ENCODE measurements at places on chromosomes 11 and 22.

DNA sequence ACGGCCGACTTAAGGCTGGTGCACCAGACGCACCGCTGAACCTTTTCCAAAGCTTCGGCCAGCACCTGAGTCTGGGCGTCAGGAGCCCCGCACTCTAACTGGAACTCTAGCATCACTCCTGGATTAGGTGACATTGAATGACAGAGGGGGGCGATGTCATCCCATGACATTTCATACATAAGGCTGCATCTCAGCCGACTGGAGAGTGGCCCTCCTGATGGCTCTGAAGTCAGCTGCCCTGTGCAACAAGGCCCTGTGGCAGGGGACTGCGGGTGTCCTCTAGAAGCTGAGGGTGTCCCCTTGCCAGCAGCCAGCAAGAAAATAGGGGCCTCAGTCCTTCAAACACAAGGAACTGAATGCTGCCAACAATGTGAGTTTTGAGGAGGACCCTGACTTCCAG is 10.1 kb upstream of the FADS3 start:
- DNase-seq = no peak

DNA sequence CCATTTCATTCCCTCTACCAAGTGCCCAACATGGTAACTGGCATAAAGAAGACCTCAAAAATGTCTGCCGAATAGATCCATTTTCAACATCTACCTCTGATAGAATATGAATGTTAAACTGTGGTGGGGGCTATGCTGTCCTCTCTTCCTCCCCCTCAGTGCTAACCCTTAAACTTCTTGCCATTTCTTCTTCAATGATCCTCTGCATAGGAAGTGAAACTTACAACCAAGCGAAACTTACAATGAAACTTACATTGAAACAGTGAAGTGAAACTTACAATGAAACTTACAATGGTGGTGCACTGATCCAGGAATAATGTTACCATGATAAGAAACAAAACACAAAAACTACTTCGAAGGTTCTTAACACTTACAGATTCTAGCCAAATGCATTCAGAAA is 4.7 kb downstream of the RTCB start:
- DNase-seq = no peak

DNA sequence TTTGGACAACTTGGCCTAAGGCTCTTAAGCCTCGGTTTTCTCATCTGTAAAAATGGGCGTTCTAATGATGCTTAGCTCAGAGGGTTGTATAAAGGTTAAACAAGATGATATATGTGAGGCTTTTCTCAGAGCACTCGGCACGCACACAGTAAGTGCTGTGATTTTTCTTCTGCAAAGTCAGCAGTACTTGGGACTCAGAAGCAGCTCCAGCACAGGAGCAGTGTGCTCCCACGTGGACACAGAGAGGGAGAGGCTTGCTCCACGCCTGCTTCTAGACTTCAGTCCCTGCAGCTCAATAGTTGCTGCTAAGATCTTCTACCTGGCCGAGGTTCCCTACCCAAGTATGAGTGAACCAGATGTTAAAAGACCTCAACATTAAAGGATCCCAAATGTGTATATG is 39.9 kb upstream of the PHF21A start:
- no peak for DNase-seq

GRCh38 chr22:20792221-20792965 is 18.5 kb downstream of the SERPIND1 start:
- no peak for DNase-seq

- no peak for DNase-seq
Observed at GRCh38 chr11:95592471-95592870, 197.1 kb downstream of the FAM76B start.

DNA sequence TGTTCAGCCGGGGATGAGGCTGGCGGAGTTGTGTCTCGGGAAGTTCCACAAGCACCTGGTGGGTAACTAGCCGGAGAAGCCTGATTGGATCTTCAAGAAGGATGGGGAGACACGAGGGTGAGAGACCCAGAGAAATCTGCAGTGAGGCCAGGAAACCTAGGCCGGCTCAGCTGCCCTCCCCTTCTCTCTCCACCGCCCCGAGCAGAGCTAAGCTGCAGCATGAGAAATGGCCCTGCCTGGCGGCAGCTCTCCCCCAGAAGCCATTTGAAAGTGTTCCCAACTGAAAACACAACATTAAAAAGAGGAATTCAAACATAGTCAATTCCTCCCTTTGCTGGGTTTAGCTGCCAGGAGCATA is 77.8 kb upstream of the SHISAL1 start:
- no peak for DNase-seq

DNA sequence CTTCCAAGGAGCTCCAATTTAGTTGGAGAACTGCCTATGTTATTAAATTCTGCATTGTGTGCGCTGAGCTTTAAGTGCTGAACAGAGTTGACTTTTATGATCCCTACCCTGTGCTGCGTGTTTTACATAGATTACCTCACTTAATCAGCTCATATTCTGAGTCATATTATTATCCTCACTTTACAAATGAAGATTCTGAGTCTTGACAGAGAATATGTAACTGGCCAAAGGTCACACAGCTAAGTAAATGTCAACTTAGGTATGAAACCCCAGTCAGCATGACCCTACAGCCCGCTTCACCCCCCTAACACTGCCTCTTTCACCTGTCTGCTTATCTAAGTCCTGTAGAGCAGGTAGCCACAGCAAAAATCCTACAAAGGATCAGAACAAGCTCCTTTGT is 19.8 kb upstream of the TMPRSS5 start:
- DNase-seq = no peak

GRCh38 chr11:93718057-93718563 is 23.2 kb downstream of the TAF1D start:
- no peak for DNase-seq

DNA sequence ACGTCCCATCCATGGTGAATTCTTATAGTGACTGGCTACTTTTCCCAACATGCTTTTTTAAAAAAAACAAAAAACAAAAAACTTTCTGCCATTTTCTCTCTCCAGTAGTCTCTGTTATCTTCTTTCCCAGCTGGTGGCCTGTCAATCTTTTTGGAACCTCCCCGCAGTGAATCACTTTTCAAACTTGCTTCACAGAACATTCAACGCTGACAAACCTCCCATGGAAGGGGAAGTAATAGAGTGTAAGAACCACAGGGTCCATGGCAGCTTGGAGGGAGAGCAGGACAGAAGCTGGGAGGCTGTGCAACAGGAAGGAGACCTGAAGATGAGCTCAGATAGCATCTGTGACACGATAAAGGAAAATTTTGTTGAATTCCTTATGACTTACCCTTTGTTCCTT is 9.8 kb upstream of the CECR2 start:
- DNase-seq = no peak

DNA sequence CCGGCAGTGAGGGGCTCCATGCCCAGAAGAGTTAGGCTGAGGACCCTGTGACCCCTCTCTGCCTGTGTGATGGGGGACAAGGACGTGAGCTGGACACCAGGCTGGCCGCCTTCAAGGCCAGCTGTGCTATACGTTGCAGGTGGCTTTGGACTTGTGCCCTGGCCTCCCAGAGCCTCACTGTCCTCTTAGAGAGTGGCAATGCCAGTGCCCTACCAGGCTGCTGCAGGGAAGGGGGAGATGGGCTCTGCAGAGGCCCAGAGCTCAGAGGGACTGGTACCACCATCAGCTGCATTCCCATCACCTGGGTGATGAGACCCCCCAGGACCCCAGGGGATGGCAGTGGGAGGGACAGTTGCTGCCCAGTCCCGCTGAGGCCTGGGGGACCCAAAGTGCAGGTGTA is 90.4 kb upstream of the SHISAL1 start:
- no peak for DNase-seq

- DNase-seq = no peak
Observed at GRCh38 chr11:94424011-94424410, 22.8 kb upstream of the GPR83 start.

GRCh38 chr11:110428956-110429730 is 605 bp upstream of the FDX1 start:
- no peak for DNase-seq

- DNase-seq = no peak
Observed at GRCh38 chr11:75539459-75540334, 14.0 kb upstream of the GDPD5 start.

DNA sequence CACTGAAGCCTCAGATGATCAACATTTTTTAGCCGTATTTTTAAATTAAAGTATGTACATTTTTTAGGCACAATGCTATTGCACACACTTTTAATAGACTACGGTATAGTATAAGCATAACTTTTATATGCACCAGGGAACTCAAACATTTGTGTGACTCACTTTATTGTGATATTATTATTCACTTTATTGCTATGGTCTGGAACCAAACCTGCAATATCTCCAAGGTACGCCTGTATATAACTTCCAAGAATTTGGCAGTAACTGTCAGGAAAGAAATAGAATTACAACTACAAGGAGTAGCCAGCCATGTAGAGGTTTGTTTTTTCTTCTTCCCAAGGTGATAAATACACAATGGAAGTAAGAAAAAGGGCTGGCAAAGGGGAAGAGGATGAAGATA is 62.3 kb downstream of the PRR5L start:
- no peak for DNase-seq

GRCh38 chr11:35009191-35009943 is 92.9 kb downstream of the PDHX start:
- no peak for DNase-seq

Measured in activated T-helper 9 cell treated with anti-CD3 and anti-CD28 coated beads, Interleukin-2, amount 50 U/mL, for 16 hours (primary cell).